ENCODE measurements at places on chromosomes 3 and 15.

DNA sequence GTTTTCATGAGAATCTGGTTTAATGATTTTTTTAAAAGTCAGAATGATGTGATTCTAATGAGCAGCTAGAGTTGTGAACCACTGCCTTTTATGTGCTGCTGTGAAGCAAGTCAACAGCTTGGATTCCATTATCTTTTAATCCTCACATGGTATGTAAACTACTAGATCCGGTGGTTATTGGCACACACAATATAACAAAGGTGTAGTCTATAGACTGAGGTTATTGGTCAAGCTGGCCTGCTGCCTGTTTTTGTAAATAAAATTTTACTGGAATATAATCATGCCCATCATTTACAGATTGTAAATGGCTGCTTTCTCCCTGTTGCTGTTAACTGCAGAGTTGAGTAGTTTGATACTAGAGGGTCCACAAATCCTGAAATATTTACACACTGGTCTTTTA lies 103.1 kb downstream of the OTOL1 start:
- DNase-seq, result no peak

DNA sequence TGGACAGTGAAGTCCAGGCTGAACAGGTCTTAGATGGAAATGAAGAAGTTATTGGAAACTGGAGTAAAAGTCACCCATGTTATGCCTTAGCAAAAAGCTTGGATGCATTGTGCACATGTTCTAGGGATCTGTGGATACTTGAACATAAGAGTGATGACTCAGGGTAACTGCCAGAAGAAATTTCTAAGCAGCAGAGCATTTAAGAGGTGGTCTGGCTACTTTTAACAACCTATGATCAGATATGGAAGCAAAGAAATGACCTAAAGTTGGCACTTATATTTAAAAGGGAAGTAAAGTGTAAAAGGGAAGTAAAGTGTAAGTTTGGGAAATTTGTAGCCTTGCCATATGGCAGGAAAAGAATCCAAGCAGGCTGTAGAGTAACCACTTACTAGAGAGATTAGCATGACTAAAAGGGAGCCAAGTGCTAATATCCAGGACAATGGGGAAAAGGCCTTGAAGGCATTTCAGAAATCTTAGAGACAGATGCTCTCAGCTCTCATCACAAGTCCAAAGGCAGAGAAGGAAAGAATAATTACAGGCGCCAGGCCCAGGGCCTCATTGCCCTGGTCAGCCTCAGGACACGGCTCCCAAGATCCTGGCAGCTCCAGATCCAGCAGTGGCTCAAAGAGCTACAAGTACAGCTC lies 73.9 kb upstream of the KCNH8 start:
- DNase-seq, result no peak

DNA sequence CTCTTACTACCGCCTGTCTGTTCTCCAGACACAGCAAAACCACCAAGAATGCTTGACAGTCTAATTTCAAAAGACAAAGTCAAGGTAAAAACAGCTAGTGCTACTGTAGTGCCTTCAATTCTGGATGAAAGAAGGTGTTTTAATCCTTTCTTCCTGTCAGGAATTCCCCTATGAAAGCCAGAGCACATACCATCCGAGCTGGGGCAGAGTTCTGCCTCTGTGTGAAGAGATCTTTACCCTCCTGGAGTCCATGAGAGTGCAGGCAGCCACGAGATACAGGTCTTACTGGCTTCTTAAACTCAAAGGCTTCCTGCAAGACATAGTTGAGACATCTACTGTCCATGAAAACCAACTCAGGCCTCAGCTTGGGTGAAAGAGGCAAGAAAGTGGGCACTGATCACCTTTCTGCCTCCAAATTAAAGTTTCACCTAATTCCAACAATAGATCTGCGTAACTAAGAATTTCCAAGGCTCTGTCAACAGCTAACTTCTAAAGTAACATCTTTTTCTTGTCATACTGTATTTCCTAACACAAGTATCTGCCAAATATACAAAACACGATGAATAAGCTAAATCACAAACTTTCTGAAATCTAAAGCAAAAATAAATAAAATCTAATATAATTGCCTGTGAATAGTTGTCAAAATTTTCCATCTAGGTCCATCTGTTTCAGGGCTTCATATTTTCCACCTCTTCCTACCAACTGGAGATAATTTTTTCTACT lies 7.5 kb downstream of the CDC25A start:
- DNase-seq, result no peak

DNA sequence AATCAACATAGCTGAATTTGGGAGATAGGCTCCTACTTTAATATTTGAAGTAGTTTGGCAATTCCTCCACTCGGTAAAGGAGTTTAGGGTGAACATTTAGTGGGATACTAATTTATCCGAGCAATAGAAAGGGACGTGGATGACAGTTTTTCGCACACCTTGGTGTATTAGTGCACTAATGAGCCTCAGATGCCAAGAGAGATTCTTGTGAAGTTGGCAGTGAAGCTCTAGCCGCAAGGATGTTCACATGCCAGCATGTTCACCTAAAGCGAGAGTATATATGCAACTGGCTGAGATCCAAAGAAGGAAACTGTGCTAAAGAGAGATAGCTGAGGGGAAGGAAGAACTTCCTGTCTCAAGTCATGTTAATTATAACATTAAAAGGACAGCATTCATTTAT lies 58.5 kb downstream of the TGFBR2 start:
- no peak for DNase-seq

- DNase-seq, result no peak
Measured at GRCh38 chr3:123347691-123348264, 101.1 kb downstream of the ADCY5 start.

DNA sequence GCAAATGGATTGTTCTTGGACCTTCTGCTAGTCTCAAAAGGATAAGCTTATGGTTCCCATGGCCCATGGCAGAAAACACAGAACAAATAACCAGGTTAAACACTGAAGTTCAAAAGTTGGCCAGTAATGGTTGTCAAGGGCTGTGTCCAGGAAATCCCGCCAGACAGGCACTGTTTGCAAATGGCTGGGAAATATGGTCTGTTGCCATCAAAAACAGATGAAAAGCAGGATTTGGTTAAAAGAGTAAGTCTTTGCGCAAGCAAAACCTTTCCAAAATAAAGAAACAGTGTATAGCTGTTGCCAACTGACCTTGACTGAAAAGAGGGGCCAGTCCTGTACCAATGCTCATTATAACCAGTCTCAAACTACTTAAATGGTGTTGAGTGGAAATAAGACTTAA lies 58.6 kb downstream of the WWTR1 start:
- no peak for DNase-seq

GRCh38 chr3:89105503-89105902 lies 1.9 kb upstream of the EPHA3 start:
- no peak for DNase-seq

GRCh38 chr3:141076797-141077571 lies 25.8 kb downstream of the SPSB4 start:
- DNase-seq, result no peak

- no peak for DNase-seq
Measured at GRCh38 chr3:165859061-165859460, 21.8 kb upstream of the BCHE start.

DNA sequence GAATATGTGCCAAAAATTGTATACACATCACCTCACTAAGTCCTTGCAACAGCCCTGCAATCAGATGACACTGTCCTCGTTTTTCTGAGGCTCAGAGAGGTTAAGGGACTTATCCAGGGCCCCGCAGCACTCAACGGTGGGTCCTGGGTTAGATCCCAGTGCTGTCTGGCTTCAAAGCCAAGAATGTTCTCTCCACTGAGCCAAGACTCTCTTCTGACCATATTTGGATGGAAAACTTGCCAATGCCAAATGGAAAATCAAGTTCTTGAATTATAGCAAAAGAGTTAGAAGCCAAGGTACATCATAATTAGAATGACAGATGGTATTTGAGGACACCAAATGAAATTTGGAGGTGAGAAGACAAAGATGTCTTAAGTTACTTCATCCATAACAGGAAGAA lies 75.9 kb downstream of the NCEH1 start:
- no peak for DNase-seq

DNA sequence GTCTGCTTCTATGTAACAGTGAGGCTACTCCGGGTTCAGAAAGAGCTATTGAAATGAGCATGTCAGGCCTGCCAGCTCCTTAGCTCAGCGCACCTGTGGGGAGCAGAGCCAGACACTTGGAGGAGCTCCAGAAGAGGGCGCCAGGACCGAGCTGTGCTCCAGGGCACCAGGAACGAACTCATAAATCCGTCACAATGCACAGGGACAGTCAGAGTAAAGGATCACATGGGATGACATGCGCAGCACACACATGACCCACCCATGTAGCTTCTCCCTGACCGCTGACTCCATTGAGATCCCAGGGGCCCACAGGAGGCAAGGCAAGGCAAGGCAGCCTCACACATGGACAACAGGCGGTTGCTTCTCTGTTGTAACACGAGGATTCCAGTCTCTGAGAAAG lies 26.0 kb upstream of the GNB5 start:
- DNase-seq, result no peak

- DNase-seq, result no peak
Measured at GRCh38 chr3:143821862-143822261, 26.4 kb downstream of the SLC9A9 start.

GRCh38 chr3:85576091-85576690 lies 617.4 kb downstream of the CADM2 start:
- peak; percentile 13 for DNase-seq

DNA sequence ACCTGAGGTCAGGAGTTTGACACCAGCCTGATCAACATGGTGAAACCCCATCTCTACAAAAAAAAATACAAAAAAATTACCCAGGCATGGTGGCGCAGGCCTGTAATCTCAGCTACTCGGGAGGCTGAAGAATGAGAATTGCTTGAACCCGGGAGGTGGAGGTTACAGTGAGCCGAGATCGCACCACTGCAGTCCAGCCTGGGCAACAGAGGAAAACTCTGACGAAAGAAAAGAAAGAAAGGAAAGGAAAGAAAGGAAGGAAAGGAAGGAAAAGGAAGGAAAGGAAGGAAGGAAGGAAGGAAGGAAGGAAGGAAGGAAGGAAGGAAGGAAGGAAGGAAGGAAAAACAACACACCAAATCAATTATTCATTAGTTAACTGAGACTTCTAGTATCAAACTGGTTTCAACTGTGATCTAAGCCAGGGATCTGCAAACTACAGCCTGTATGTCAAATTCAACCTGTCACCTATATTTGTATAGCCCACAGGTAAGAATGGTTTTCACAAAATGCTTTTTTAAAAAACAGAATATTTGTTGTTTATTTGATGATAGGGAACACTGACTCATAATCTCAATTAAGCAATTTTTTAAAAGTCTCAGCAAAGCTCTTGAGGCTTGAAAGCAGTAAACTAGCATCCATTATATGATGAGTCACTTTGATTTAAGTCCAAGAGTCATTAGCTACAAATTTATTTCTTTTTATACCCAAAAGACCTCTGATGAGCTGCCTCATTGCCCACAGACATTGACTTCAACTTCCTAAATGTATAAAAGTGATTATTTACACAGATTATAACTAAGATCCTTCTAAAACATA lies 127.6 kb downstream of the TBL1XR1 start:
- no peak for DNase-seq

- peak; percentile 51 for DNase-seq
Measured at GRCh38 chr3:172522871-172523818, at the start of gene TNFSF10. Gene TNFSF10 (minus strand): TSS chr3:172523430. CDS start chr3:172523384, 46 bp downstream.

- DNase-seq, result no peak
Measured at GRCh38 chr15:75227663-75228280, 26.1 kb downstream of the C15orf39 start.

DNA sequence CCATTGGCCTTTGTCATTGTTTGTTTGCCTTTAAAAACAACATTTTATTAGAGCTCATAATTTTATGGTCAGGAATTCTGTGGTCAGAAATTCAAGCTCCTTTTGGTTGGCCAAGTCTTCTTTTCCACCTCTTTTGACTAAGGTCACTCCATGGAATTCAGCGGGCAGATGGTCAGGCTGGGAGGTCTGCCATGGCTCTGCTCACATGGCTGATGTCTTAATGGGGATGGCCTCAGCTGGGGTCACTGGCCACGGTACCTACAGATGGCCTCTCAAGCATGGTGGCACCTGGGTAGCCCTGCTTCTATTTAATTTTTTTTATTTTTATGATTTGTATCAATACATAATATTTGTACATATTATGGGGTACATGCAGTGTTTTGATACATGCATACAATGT lies 360.8 kb upstream of the MCTP2 start:
- no peak for DNase-seq

DNA sequence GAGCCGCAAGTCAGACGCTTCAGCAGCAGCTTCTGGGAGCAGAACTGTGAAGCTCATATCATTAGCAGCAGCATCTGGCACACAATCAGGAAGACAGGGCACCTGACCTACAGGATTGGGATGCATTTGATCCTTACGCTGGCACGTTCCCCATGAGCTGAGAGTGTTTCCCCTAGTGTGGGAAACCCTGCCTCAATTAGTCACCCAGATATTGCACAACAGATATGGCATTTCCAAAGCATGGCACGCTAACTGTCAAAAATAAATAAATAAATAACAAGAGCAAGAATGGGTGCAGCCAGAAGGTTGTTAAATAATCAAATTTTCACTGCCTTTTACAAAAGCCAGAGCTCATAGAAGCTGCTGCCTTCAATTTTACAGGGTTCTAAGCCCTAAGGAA lies 189.6 kb upstream of the THBS1 start:
- no peak for DNase-seq

DNA sequence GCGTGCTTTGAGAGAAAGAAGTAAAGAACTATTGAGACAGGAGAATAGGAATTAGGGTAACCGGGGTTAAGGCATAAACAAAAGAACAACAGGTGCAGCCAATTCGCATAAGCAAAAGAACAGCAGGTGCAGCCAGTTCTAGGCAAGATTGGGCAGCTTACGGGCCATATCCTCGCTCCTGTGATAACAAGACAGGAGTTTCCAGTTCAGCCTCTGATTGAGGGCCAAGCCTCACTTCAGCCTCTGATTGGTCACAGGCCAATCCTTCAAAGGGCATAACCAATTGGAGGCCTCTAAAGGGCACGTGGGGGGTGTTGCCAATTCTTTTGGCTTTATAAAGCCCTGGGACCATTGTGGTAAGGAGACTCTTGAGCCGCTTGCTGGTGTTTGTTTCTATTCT lies 143.5 kb downstream of the GADL1 start:
- no peak for DNase-seq

DNA sequence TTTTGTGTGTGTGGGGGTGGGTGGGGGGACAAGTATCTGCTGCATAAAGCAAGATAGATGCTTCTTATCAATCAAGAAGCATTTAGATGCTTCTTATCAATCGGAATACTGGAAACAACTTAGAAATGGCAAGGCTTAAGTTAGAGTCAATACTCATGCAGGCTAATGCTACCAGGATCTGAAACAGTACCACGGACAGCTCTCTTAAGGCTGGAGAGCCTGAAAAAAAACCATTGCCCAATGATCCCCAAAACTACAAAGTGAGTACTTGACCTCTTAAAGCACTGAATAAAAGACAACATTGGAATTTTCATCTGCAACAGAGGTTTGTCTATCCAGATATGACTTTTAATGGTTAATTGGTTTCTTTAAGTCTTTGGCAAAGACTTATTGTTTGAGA lies 262.3 kb downstream of the GAP43 start:
- no peak for DNase-seq

DNA sequence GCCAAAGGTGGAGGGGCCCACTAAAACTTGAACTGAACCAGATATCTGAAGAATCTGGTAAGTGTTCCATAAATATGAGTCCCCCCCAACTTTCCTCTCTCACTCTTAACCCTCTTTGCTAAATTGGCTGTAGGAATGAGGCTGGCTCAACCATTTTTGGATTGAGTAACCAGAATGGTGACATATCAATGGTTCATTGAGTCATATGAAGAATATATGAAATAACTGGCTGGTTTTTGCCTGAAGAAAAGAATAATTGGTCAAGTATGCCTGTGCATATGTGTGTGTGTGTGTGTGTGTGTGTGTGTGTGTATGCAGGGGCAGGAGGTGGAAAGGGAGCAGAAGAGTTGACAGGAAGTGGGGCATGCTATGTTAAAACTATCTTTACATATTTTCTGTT lies 472.9 kb upstream of the THBS1 start:
- DNase-seq, result no peak
